NCI-H345 (cell line): ENCODE measurements at places on chromosomes 3 and 15.

- no peak for DNase-seq
Measured at GRCh38 chr3:11661827-11662226, 18.1 kb upstream of the VGLL4 start.

DNA sequence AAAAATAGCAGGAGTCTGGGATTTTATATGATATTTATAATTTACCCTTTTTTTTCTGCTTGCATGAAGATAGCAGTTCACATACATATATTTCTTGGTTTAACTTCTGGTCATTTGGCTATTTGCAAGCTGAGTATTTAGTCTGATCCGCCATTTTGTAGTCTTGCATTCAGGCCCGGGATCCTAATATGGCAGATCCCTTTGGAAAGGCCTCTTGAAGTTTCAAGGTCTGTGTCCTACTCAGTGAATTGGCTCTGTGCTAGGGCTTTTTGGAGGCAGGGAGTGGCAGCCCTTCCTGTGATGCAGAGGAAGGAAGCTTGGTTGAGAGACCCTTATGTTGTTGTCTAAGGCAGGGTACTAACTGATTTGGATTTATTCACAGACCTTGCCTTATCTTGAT is 2.9 kb downstream of the SNRPN start:
- no peak for DNase-seq

- no peak for DNase-seq
Measured at GRCh38 chr3:186566772-186567071, 417 bp downstream of the TBCCD1 start.

DNA sequence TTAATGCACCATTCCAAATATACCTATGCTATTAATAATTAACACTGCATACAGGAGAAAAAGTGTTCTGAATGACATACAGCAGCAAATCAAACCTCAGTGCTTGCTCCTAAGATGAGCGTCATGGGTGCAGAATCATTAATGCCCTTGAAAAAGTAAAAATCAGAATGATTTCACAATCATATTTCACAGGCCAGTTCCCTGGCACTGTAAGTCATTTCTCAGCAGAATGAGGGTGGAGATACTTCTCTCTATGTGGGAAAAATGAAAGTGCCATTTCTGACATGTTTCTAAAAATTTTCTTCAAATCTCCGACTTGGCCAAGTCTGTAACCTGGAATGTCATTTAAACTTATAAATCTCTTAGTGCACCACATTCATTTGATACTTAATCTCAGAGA is 549.8 kb upstream of the AGTR1 start:
- DNase-seq: no peak

DNA sequence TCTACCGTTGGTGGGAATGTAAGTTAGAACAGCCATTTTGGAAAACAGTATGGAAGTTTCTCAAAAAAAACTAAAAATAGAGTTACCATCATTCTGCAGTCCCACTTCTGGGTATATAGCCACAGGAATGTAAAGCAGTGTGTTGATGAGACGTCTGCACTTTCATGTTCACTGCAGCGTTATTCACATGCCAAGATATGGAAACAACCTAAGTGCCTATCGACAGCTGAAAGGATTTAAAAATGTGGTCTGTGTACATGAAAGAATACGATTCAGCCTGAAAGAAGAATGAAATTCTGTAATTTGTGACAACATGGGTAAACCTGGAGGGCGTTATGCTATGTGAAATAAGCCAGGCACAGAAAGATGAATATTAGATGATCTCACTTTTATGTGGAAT is 157.7 kb downstream of the THSD4 start:
- no peak for DNase-seq

DNA sequence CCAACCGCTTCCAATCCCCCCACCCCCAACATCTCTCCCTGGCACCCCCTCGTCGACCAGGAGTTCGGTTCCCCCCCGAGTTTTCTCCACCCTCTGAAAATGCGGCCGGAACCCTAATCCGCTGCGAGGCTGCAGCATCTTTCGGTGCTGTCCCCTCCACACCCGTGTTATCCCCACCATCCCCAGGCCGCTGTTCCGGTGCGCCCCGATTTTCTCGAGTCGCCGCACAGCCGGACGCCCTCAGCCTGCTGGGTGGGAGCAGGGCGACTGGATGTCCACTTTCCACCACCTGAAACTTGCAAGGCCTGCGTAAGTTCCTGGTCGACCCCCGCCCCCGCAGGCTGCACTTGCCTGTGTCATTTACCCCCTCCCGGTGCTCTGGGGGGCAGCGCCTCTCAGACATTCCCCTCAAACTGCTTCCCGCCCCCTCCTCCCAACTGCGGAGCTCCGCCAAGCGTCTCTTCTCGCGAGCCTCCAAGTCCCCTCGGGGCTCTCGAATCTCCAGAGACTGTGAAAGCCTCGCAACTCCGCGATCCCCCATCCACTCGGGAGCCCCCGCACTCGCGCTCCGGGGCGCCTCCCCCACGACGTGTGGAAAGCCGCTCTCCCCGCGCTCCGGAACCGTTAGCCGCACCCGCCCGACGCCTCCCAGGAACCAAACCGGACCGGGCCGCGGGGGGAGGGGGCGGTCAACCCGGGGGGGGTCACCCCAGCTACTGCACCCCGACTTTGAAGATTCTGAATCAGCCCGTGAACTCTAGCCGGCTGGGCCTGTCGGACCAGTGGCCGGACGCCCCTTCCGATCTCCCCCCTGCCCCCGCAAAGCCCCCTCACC is 566 bp downstream of the ETV5 start:
- peak; percentile 66 for DNase-seq

DNA sequence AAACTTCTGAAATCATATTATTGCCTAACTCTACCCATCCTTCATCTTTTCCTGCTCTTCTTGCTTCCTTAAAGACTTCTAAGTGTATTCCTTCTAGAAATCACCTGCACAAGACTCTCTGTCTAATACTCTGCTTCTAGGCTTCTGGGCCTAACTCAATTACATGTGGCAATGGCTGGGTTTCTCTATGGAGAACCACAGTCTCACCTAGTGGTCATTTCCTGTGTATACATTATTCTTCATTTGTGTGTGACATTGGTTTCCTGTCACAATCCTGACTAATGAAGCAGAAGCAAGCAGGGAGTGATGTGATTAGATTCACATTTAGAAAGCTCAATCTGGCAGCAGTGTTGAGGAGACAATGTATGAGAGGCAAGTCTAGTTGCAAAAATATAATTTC is 16.9 kb upstream of the CLDN1 start:
- DNase-seq: no peak

DNA sequence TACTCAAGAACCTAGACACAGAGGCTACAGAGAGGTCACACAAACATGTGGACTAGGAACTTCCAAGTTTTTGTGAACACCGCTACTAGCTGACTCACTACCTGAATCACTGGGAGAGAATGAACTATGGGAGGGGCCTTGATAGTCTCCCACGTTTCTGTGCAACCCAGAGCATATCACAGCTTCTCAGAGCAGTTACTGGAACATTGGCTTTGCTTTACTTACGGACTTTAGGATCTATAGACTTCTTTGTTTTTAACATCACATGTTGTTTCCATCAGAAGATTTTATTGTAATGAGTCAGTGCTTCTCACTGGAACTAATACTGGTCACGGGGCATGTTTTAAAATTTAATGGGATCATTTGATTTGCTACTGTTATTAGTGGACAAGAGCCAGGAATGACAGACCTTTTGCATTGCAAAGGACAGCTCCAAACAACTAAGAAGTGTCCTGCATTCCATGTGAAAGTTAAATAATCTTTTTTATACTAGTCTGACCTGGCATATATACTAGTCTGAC is 35.6 kb downstream of the RTP4 start:
- no peak for DNase-seq

GRCh38 chr3:88263417-88264100 is 113.8 kb downstream of the C3orf38 start:
- no peak for DNase-seq

- DNase-seq: no peak
Measured at GRCh38 chr3:139617672-139618268, 60.0 kb downstream of the NMNAT3 start.

DNA sequence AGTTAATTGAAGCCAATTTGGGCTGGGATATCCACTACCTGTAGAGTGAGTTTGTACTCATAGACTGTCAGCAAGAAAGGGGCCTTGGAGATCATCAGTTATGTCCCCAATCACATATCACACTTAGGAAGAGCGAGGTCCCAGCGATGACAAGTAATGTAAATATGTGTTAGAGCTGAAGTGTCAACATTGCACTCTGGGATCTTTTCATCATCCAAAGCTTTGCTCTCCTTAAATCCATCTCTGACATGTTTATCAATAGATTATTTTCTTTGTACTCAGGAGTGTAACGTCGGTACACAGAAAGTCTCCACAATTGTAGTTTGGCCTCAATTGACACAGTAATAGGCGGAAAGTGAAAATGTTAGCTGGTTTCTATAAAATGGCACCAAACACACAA is 113.7 kb upstream of the TPRG1 start:
- DNase-seq: peak; percentile 62

- no peak for DNase-seq
Measured at GRCh38 chr15:90769375-90769774, 52.2 kb downstream of the BLM start.

GRCh38 chr15:57911247-57911646 is 154.3 kb downstream of the ALDH1A2 start:
- DNase-seq: no peak

DNA sequence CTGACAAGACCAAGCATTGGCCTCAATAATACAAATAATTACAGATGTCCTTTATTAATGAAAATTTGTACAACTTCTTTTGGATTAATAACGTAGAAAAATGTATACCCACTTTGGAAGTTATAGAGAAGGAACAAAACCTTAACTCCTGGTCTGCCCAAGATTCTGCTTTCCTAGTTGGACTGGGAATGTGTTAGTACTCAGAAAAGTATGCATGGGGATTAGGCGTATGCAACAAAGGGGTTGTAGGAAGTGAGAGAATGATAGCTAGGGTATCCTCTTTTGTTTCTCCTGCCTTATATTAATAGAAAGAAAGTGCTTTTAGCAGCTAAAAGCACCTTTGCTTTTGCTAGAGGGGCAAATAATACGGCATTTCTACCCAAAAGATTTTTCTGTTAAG is 116.2 kb upstream of the LRRFIP2 start:
- no peak for DNase-seq

GRCh38 chr15:80507638-80508316 is 103.6 kb downstream of the ARNT2 start:
- no peak for DNase-seq

DNA sequence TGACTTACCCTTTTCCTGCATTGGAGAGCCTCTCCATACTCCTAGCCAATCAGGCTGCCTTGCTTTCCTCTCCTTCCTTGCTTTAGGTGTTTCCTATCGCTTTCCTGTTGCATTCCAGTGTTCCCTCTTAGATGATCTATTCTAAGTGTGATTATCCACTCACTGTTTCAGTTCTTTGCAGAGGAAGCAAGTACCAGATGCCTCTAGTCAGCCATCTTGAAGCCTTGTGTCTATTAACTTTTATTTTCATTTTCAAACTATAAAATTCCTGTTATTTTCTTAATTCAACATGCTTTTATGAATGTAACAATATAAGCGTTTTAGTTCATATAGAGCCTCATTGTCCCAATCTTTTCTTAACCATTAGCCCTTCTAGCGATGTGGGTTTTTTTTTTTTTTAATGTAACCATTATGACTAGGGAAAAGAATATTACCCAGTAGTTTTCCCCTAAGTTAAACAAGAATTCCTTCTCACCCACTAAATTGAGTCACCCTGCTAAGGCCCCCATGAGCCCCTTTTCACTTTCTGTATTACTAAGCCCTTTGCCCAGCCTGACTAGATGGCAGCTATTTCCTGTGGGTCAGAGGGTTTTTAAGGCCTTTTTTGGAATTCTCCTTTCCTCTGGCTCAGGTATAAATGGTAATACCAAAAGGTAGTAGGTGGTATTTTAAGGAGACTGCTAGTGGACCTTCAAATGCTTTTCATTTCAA is 229.4 kb upstream of the CTNNB1 start:
- DNase-seq: no peak

DNA sequence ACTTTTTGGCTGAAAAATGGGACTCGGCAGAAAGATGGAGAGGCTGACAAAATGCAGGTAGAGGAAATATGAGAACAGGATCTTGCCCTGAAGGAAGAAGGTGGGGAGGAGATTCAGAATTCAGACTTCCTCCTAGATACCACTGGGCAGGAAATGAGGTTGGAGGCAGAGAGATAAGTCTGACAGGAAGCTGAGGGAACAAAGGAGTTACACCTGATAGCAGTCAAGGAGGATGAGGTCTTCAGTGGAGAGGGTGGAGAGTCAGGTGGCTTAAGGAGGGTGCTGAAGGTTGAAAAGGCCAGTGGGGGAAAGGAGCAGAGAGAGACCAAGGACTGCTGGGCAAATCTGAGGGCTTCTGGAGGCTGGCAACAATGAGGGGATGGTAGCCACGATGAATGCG is 56.8 kb downstream of the CCR4 start:
- no peak for DNase-seq

GRCh38 chr3:181384970-181385369 is 326.8 kb upstream of the SOX2 start:
- DNase-seq: no peak

DNA sequence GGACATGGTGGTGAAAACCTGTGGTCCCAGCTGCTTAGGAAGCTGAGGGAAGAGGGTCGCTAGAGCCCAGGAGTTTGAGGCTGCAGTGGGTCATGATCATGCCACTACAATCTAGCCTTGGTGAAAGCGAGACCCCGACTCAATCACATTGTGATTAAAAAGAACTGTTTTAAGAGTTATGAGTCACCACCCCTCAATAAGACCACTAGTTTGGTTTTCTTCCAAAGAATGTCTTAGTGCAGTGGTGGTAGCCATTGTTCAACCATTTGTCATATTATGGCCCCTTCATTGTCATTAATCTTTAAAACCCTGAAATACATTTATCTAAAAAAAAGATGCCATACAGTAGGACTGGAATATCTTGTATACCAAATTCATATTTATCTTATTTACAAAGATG is 48.8 kb downstream of the BLM start:
- no peak for DNase-seq

DNA sequence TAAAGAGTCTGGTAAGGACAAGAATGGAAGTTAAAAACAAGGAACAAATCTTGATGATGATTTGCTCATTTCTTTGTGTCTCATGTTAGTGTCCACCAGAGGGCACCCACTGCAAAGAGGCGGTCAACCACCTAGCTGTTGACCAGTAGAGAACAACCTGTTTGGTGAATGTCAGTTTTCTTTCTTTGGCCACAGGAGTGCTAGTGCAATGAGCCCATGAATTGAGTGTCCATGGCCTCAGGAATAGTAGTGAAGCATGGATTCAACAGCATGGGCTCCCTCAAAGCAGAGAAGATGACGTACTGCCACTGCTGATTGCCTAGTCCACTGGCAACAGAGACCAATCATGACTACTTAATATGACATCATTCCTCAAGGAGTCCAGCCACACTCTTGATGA is 10.7 kb upstream of the CNTN6 start:
- no peak for DNase-seq

DNA sequence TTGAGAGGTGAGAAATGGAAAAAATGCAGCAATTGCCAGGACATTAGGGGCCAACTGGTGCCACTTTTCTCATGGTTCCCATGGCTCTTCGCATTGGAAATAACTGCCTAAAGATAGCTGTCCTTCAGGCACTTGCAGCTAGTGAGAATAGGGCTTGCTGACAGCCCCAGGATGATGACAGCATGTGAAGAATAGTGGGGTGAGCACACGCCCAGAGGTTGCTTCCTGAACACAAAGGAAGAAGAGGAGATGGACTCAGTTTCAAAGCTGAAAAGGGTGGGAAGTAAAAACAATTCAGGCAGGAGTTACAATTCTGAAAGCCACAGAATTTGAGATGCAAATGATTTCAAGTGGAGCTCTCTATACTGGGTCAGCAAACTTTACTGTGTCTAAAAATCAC is 45.6 kb downstream of the TNFAIP8L3 start:
- no peak for DNase-seq
